ENCODE measurements at places on chromosomes 6 and 20.
A peak's percentile ranks its signal among the peaks of the same experiment; 100 is the strongest.

GRCh38 chr6:129695373-129696027 is 14.5 kb downstream of the ARHGAP18 start:
- DNase-seq, result no peak

DNA sequence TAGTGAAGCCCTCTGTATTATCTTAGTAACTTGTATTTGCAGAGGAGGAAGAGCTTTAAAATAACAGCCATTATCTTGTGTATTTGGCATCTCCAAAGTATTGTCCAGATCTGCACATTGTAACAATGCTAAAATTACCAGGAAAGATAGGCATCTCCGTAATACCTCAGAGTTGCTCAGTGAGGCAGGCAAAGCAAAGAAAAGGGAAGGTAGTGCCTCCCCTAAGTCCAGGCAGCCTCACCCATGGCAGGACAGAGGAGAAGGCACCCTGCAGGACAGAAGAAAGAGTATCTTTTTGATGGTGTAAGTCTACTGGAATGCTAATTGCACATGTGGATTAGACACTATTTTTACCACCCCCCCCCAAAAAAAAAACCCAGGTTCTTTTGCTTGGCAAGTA is 13.6 kb upstream of the SSTR4 start:
- no peak for DNase-seq

DNA sequence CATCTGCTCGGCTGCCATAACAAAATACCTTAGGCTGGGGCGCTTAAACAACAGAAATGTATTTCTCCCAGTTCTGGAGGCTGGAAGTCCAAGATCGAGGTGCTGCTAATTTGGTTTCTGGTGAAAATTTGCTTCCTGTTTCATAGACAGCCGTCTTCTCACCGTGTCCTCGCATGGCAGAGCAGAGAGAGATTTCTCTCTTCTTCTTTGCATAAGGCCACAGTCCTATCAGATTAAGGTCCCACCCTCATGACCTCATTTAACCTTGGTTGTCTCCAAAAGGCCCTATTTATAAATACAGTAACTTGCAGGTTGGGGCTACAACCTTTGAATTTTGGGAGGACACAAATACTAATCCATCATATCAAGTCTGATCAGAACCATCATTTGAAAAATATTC is 544.3 kb downstream of the KIF16B start:
- no peak for DNase-seq

- DNase-seq, result no peak
These were observed 26.6 kb upstream of the PI16 start for GRCh38 chr6:36927691-36928546.

- DNase-seq, result no peak
These were observed 56.1 kb downstream of the SCML4 start for GRCh38 chr6:107768044-107768443.

DNA sequence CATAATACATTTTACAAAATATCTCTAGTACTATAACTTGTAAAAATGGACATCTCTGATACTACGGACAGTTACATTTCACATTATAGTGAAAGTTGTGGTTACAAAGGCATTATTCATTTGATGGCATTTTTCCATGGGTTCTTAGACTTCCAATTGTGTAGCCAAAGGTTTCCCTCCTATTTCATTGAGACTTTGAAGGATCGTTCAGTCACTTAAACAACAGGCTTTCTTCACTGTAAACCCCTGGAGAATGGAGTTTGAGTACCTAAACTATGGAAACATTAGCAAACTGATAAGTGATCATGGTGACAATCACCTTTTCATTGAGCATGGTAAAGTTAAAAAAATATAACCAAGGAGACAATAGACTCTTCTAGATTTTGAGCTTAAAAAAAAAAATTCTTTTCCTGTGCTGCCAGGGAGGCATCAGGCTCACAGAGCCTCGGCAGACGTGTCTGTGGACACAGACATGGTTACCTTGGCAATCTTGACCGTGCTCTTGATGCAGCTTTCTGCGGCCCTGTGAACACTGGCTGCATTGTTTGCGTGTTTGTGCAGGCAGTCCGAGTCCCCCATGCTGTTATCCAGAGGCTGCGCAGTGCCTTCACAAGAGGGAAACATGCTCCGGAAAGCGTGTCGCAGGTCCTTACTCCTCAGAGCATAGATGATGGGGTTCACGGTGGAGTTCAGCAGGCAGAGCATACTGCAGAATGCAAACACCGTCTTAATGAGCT is 22.6 kb downstream of the CNR1 start:
- no peak for DNase-seq

- DNase-seq, result no peak
These were observed 170.9 kb downstream of the FUT9 start for GRCh38 chr6:96186516-96187195.

DNA sequence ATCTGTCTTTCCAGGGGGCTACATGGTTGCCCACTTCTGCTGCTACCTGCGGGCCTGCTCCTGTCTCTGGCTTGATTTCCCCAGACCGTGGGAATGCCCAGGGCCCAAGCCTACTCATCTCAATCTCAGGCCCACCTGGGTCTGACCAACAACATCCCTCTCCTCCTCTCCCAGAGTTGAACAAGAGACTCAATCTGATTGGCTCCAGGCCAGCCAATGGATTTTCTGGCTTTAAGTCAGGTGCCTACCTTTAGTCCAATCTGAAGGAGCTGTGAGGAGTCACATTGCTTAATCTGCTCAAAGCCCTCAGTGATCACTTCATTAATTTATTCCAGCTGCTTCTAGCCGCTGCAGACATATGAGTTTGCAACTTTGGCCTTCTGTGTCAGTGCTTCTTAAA is 162.4 kb upstream of the KCNG1 start:
- DNase-seq, result no peak

DNA sequence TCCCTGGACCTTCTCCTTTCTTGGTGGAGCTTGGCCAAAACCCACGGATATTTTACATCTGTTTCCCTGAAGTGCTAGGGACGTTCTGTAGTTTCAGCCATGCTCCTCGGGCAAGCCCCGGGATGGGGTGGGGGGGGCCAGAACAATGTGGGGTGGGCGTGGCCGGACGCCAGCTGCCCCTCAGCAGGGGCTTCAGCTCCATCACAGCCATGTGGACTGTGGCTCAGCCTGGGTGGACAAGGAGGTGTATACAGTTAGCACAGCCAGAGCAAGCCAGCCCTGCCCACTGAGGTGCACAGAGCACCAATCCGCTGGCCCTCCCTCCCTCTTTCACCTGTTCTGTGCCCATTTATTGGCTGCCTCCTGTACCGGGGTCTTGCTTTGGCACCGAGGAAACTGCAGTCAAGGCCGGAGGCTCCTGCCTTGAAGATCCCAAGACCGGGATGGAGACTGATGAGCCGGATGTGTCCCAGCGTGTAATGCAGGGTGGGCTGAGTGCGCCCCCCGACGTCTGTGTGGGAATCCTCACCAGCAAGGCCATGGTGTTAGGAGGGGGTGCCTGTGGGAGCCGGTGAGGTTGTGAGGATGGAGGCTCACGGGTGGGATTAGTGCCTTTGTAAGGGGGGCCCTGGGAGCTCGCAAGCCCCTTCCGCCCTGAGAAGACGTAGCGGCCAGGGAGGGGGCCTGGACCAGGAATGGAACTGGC is 28.0 kb downstream of the FRMD1 start:
- DNase-seq, result no peak

GRCh38 chr6:37985355-37985754 is 165.8 kb downstream of the ZFAND3 start:
- DNase-seq, result no peak

- no peak for DNase-seq
These were observed 22.4 kb downstream of the ITCH start for GRCh38 chr20:34385464-34385863.

- DNase-seq, result no peak
These were observed 649.4 kb downstream of the PRKN start for GRCh38 chr6:162078126-162078525.

DNA sequence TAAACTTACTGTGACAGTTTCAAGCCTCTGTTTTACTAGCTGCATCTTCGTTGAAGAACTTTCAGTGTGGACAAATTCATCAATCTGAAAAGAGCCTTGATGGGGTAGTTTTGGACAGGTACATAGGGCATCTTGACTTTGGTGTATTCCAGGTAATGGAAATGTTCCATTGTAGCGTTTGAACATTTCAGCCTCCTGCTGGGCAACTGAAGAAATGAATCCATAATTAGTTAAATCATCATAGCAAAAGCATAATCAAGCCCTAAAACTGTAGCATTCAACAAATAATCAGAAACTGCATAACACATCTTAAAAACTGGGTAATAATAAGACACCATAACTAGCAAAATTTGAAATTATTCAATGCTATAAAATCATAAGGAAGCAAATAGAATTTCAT is 86.2 kb downstream of the AHI1 start:
- DNase-seq, result no peak

- no peak for DNase-seq
These were observed 991.0 kb downstream of the KIF16B start for GRCh38 chr20:15582146-15582760.

DNA sequence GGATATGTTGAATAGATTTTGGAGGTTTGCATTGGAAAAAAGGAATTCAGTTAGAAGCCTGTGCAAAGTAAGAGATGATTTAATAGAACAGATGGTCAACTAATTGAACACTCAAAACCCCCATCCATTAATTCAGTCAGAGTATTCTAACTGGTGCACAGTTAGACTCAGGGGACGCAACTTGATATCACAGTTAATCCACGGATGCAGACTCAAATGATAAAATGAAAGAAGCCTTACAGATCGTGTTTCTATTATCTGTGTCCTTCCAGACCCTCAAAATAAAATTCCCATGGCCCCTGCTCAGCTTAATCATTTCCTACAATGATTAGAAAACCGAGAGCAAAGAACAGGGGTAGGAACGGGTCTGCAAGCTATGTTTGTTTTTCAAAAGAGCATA is 45.4 kb upstream of the DTNBP1 start:
- DNase-seq, result no peak

DNA sequence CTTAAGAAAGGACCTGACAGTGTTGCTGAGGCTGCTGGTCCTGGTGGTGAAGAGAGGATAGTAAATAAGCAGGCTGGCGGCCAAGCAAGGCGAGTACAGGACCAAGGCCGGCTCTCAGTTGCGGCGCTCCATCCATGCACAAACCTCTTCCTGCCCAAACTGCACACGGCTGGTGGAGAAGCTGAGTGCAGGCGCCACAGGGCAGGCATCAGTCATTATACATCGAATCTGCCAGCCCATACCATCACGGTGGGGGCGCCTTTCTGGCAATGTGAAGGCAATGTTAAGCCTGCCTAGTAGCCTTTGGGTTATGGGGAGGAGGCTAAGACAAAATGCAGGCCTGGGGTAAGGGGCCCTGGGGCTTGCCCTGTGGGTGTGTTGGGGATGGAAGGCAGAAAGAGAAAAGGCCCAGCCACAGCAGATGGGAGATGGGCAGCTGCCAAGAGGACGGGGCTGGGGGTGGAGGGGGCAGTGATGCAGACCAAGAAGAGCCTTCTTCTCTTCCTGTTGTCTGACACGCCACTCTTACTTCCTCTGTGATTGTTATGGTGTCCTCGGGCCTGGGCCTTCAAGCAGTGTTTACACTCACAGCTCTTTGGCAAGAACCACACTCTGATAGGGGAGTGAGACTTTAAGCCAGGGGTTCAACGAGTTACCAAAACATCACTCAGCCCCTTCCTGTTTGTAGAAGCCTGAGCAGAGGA is 20.3 kb upstream of the KCNK16 start:
- no peak for DNase-seq

- DNase-seq, result peak; percentile 32
These were observed 121.4 kb downstream of the REV3L start for GRCh38 chr6:111361648-111362047.

GRCh38 chr6:158095031-158095430 is 73.0 kb downstream of the SERAC1 start:
- DNase-seq, result no peak

- no peak for DNase-seq
These were observed 210.0 kb downstream of the DLL1 start for GRCh38 chr6:170080828-170081371.

GRCh38 chr20:35394271-35394670 is 17.5 kb downstream of the UQCC1 start:
- no peak for DNase-seq

DNA sequence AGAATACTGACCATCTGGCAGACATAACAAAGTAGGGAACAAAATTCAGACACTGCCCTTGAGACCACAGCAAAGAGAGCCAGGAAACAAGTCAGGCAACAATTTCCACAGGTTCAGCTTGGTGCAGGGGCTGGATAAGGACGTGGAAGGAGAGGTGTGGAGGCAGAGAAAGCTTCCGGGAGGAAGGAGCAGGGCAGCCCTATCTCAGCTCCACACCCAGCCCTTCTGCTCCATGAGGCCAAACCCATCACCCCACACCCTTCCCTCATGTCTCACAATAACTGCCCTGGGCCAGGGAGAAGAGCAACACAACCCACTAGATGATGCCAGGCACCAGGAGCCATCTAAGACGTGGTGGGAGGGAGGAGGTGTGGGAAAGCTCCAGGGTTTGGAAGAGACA is 5.8 kb downstream of the SNHG17 start:
- DNase-seq, result peak; percentile 61

GRCh38 chr6:44653091-44653490 is 265.6 kb downstream of the CDC5L start:
- DNase-seq, result no peak

- DNase-seq, result no peak
These were observed 404 bp downstream of the CEP162 start for GRCh38 chr6:84227044-84227433.

DNA sequence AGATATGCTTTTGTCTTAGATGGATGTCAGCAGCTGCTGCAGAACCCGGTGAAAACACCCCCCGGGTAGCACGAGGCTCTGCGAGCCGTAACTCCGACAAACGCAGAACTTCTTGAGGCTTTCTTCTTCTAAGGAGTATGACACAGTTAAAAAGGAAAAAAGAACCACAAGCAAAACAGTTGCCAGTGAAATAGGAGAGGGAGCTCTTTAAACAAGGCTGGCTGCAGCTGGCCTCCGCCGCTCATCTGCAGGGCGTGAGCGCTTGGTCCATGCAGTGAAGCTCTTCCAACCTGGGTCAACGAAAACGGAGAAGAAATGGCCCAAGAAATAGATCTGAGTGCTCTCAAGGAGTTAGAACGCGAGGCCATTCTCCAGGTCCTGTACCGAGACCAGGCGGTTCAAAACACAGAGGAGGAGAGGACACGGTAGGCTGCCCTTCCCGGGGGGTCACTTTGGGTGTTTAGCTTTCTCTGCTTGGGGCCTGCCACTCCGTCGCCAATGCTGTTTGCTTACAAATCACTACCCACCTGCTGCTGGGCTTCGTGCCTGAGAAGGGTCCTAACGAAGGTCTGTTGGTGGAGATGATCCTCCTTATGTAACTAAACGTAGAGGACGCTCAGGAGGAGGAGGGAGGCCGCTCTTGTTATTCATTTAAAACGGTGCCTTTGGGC is 13.2 kb downstream of the SYTL3 start:
- DNase-seq, result no peak

- no peak for DNase-seq
These were observed 32.7 kb downstream of the GGTLC1 start for GRCh38 chr20:23955896-23956295.

DNA sequence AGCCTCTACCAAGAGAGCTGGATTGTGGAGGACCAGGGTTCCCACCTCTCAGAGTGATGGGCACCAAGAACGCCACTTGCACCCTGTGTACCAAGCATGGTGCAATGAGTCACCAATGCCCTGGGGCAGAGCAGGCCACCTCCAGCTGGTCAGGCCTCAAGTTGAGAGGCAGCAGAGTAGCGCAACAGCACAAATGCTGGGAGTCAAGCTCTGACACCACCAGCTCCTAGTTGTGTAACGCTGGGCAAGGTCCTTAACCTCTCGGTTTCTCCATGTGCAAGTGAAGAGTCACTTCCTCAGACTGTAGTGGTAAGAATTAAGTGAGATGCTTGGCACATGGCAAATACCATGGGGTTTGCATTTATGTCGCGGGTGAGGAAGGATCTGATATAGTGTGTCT is 25.6 kb downstream of the GFOD1 start:
- no peak for DNase-seq

- DNase-seq, result no peak
These were observed 8.8 kb downstream of the GSTA2 start for GRCh38 chr6:52754443-52754842.
